Myocyte (in vitro differentiated cells): ENCODE measurements at places on chromosomes 13 and 19. TPM values are rescaled to one million over a fixed set of nuclear protein-coding genes. Genes with fewer than 3 reads are reported as not detected.

DNA sequence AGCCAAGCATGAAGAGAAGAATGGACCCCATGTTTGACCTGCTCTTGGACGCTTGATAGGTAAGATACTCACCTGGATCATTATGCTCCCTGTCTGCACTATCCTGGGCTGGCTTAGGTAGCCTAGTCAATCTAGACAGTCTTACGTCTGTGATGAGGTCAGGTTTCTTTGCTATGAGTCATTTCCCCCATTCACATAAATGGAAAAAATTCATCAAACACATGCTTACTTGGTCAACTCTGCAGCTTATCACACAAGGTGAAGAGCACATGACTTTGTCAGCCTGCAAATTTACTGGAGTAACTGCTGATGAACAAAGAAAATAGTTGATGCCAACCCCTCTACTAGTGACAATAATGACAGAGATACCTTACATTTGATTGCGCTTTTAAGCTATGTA is 170.0 kb downstream of the NUFIP1 start:
- no peak for DNase-seq

DNA sequence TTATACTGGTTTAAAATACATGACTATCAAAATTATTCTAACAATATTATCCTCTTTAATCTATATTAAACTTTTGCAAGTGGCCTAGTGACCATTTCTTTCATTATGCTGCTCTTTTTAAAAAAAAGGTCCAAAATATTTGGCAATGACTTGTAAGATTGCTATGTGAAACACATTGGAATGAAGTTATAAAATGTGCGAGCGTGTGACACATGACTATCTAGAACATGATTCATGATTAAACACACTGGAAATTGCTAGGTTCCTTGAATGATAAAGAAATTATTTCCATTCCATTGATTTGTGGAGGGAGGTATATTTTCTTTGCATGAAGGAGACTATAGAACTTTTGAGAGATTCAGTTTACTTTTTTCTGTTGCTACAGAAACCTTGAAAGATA is 739.1 kb downstream of the DIAPH3 start:
- no peak for DNase-seq

DNA sequence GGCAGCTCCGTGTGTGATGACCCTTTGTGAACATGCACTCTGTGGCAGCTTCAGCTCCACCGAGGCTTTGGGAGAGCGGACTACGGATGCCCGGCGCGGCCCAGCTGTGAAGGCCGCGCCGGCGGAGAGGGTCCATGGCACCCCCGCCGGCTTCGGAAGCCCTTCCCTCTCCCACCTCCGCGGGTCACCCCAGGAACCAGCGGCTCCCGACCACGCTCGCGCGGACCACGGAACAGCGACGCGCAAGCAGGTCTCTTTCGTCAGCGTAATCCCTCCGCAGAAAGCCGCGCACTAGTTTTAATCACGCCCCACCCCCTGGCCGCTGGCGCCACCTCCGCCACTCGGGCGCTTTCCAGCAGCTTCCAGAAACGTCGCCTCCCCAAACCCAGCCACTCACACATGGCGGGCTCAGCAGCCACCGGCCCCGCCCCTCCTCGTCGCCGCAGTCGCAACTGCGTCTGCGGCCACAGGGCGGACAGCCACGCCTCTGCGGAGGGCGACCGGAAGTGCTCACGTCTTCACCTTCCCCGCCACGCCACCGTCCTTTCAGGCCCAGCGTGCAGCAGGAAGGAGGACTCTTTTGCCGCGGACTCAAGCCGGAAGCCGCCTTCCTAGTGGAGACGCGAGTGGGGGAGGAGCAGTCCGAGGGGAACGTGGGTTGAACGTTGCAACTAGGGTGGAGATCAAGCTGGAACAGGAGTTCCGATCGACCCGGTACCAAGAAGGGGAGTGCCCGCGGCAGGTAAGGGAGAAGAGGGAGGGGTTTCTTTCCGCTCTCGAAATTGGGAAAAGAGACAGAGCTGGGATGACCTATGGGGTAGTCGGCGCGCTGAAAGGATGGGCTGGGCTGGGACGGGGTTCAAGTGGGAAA is at the start of gene USPL1:
USPL1 (plus strand) TSS at position 606 of the 871 bp plus-strand sequence. CDS start 3,221 bp downstream, outside the sequence.
- DNase-seq = peak; percentile 98

Gene RUBCNL
- total RNA-seq = 0.26 and 1.9 TPM in 2 replicates

Gene ZNF443
- 1.9 and 2.3 TPM in 2 replicates for total RNA-seq
